ENCODE measurements at places on chromosomes 12 and 14.

DNA sequence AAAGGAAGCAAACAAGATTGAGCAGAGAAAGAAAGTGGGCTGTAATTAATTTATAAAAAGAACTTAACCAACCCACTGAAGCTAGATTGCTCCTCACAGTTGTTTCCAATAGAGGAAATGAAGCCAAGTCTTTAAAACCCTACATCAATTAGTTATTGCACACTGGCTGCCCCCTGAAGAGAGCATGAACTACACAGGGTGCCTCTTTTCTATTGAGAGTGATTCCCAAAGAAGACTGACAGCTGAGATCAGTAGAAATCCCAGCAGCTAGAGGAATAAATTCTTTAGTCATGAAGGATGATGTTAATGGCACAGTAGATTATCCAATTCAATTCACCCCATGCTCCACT lies 8.6 kb upstream of the USP15 start:
- no peaks in the 10 kb centered on the region for H3K27me3 ChIP-seq
- H3K36me3 ChIP-seq: no peaks in the 10 kb centered on the region
- DNase-seq: no peak
- H3K27ac ChIP-seq: peak overlapping the region; percentile 23
- H3K4me1 ChIP-seq: no peaks in the 10 kb centered on the region

DNA sequence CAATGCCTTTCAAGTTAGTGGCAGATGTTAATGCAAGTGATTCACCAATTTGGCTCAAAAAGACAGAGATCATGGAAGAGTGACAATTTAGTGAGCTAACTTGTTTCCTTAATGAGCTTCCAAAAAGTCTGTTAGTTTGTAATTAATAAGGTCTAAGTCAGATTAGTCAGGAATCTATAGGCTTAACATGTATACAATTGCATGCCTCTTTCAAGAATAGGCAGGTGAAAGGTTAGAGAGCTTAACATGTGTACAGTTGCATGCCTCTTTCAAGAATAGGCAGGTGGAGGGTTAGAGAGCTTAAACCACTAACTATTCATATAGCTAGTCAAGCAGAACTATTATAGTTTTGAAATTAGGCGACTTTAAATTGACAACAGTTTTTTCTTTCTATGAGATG lies 663.8 kb downstream of the C12orf50 start:
- H3K36me3 ChIP-seq: no peaks in the 10 kb centered on the region
- H3K4me3 ChIP-seq: no peak overlapping the region
- no peaks in the 10 kb centered on the region for H3K4me1 ChIP-seq
- H3K27ac ChIP-seq: no peak overlapping the region

DNA sequence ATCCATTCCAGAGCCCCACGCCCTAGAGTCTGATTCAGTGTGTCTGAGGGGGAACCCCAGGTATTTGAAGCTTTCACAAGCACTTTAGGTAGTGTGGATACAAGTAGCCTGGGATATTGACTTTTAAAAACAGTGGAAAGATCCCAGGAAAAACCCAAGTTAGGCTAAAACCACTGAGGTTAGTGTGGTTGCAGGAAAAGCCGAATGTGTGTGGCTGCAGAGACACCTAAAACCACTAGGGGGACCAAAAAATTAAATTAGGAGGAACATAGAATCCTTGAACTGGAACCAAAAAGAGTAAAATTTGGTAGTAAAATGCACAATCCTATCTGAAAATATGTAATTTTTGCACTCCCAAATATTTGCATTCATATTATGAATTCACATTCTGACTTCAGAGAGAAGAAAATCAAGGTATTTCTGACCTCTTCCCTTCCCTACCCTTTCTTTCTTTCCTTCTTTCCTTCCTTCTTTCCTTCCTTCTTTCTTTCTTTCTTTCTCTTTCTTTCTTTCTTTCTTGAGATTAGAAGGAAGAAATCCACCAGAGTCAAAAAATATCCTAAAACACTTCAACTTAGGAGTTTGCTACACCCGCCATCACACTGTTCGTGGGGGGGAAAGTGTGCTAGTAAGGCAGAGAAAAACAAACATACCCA lies 37.8 kb downstream of the SLCO1A2 start:
- H3K4me1 ChIP-seq: no peaks in the 10 kb centered on the region
- H3K4me3 ChIP-seq: no peak overlapping the region
- H3K27me3 ChIP-seq: no peaks in the 10 kb centered on the region
- H3K27ac ChIP-seq: no peak overlapping the region
- H3K36me3 ChIP-seq: no peaks in the 10 kb centered on the region

DNA sequence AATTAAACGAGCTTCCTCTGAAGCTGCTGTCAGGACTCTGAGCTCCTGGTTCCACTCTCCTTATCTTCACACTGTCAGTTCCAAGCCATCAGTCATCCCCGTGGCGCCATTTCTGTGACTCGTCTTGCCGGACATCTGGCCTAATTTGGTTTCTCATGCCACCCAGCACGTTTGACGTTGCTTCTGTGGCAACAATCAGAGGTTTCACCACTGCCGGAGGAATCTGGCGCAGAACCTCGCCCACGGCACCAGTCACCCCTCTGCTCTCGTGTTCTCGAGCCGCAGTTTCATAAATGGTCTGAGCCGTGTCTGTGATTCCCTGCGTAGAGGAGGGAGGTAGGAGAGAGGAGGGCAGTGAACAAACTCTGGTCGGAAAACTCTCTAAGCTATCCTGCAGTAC lies 29.7 kb downstream of the BDKRB1 start:
- H3K4me3 ChIP-seq: peak overlapping the region; percentile 0
- H3K27ac ChIP-seq: peak overlapping the region; percentile 76
- peaks cover 32% of the 10 kb centered on the region for H3K4me1 ChIP-seq
- peak; percentile 89 for DNase-seq

- no peaks in the 10 kb centered on the region for H3K4me1 ChIP-seq
- no peaks in the 10 kb centered on the region for H3K36me3 ChIP-seq
- H3K4me3 ChIP-seq: no peak overlapping the region
- H3K27ac ChIP-seq: no peak overlapping the region
- no peak for DNase-seq
These were observed 12.2 kb upstream of the PPP1R13B start for GRCh38 chr14:103859416-103860202.

GRCh38 chr14:92650581-92651105 lies 97.8 kb downstream of the LGMN start:
- H3K36me3 ChIP-seq: peaks cover 19% of the 10 kb centered on the region
- no peaks in the 10 kb centered on the region for H3K27me3 ChIP-seq
- no peak for DNase-seq

DNA sequence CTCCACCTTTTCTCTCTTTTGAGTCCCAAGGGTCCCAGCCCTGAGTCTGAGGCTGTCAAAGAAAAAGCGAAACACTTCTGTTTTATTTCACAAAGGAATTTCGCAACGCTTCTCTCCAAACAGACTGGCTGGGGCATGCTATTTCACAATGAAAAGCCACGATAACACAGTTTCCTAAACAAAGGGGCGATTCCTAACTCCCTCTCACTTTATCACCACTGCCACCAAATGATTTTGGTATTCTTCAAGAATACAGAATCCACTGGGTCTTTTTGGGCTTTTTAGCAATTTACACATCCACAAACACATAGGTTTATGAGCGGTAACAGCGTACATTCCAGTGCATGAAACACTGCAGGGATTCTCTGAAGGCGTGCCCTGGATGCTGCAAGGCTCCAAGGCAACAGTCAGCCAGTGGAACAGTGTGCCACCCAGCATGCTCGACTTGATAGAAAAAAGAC lies 161.2 kb downstream of the DAD1 start:
- no peaks in the 10 kb centered on the region for H3K36me3 ChIP-seq
- no peak overlapping the region for H3K4me3 ChIP-seq
- H3K4me1 ChIP-seq: peaks cover 36% of the 10 kb centered on the region
- no peaks in the 10 kb centered on the region for H3K27me3 ChIP-seq
- H3K27ac ChIP-seq: peak overlapping the region; percentile 5
- peak; percentile 77 for DNase-seq

DNA sequence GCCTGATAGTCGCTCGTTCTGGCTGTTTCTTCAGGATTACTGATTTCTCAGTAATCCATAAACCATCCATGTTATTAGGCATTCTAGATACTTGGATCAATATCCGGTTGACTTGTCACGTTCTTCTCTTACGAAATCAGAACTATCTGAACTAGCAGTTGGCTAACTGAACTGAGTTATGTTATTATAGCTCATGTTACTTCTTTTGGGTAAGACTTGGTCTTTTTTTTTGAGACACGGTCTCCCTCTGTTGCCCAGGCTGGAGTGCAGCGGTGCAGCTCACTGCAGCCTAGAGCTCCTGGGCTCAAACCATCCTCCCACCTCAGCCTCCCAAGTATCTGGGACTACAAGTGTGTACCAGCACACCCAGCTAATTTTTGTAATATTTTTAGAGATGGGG lies 178.6 kb downstream of the PRKCH start:
- DNase-seq: no peak
- no peaks in the 10 kb centered on the region for H3K4me1 ChIP-seq
- H3K4me3 ChIP-seq: no peak overlapping the region
- H3K27ac ChIP-seq: no peak overlapping the region

DNA sequence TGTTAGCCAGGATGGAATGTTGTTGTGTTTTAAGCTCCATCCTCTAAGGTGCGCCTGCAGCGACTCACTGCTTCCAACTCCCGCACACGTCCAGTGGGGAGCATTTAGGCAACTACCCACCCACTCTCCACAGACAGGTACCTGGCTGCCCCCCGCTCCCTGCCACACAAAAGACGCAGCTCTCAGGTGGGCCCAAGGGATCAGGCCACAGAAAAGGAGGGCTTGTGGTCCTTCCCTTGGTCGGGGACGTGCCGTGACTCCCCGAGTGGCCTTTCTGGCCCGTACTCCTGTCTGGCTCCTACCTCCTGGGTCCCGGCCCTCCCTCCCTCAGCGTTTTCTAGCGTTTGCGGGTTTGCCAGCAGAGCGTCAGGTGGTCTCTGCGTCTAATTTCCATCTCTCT lies 16.2 kb downstream of the TEDC1 start:
- H3K36me3 ChIP-seq: no peaks in the 10 kb centered on the region
- H3K4me3 ChIP-seq: no peak overlapping the region
- peaks cover 4% of the 10 kb centered on the region for H3K27me3 ChIP-seq
- peak; percentile 46 for DNase-seq
- H3K4me1 ChIP-seq: no peaks in the 10 kb centered on the region

GRCh38 chr12:94594443-94594825 lies 55.9 kb downstream of the TMCC3 start:
- no peak for DNase-seq
- H3K4me3 ChIP-seq: no peak overlapping the region
- no peaks in the 10 kb centered on the region for H3K36me3 ChIP-seq
- H3K27me3 ChIP-seq: no peaks in the 10 kb centered on the region
- peak overlapping the region; percentile 0 for H3K27ac ChIP-seq
- H3K4me1 ChIP-seq: peaks cover 14% of the 10 kb centered on the region

DNA sequence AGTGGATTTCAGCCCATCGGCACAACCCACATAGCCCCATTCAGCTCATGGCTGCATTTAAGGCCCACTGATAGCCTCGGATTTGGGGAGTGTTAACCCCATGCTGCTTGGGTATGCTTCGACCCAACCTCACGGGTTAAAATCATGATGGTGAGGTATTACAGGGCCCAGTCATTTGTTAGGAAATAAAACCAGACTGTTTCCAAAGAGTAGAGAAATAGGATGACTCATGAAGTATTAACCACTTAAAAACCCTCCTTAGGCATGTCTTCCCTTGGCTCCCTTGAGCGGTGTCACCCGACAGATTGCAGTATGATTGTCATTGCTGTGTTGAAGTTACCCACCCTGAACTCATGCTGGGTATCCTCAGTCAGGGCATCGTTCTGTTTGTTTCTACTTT lies 289.1 kb downstream of the CACNA1C start:
- no peaks in the 10 kb centered on the region for H3K27me3 ChIP-seq
- H3K4me3 ChIP-seq: no peak overlapping the region
- no peak for DNase-seq
- H3K27ac ChIP-seq: peak overlapping the region; percentile 89
- no peaks in the 10 kb centered on the region for H3K36me3 ChIP-seq
